ENCODE measurements at places on chromosomes 2 and 18.
A peak's percentile ranks its signal among the peaks of the same experiment; 100 is the strongest.

- DNase-seq: no peak
These were observed 34.8 kb downstream of the FAM171B start for GRCh38 chr2:186728631-186729030.

DNA sequence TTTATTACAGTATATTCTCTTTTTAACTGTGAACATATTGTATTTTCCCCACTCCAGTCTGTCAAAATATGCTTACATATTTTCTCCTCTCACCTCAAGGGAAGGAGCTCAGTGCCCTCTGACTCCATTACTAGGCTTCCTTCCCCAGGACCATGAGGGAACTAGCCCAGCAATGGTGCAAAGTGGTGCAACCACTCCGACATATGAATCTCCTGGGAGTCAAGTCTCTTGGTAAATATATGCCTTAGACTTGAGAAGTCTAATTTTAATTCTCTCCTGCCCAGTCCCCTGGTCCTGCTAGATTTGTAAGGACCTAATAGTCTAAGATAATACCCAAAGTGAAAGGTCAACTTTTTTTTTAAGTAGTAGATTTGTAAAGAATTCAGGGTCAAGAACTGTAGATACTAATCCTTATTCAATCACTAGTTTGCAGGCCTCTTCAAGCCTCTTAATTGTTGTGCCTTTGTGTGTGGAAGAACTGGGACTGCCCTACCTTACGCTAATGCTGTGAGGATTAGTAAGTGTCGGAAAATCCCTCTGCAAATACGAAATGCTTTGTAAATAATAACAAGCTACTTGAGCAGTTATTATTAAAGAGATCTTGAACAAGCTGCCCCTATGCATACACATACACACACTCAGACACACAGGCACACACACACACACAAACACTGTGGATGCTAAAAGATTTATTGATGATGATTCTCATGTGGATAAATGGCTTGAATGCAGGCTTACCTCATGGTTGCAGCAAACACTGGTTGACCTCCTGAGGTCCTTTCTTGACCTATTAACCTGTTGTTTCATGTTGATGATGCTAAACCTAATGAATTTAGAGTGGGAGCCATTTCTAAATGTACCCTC lies 251.2 kb upstream of the PARD3B start:
- DNase-seq: no peak

DNA sequence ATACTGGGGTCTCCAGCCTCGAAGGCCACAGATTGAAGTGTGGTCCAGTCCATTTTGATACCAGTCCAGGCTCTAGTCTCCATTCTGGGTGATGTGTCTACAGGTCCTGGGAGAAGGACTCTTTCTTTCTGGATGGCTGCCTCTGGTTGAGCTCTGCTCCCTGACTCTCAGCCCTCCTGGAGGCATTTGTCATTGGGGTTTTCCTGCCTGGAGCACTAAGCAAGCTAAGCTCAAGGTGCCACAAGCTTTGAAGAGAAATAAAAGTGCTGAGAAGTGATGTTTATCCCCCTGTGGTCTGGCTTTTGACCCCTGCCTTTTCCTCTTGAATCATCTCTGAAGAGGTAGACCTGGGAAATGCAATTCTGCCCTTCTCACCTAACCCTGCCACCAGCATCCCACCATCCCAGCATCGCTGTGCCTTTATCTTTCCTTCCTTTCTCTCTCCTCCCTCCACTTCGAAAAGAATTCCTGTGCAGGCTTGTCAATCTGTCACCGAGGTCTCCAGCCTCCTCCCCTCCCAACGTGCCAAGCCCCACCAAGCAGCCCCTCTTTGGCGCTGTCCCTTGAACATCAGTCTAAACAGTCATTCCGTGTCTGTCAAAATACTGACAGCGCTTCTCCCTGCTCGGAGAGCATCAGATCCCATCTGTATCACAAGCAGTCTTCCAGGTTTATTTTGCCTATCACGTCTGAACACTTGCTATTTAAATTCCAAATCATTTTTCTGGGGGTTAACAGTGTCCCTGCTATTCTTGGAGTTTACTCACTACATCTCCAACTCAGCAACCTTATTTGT lies 334.6 kb upstream of the SLC14A2 start:
- DNase-seq: no peak

GRCh38 chr18:79524181-79525078 lies 128.7 kb downstream of the NFATC1 start:
- no peak for DNase-seq

- DNase-seq: no peak
These were observed 6.9 kb downstream of the CENPA start for GRCh38 chr2:26792720-26793119.

DNA sequence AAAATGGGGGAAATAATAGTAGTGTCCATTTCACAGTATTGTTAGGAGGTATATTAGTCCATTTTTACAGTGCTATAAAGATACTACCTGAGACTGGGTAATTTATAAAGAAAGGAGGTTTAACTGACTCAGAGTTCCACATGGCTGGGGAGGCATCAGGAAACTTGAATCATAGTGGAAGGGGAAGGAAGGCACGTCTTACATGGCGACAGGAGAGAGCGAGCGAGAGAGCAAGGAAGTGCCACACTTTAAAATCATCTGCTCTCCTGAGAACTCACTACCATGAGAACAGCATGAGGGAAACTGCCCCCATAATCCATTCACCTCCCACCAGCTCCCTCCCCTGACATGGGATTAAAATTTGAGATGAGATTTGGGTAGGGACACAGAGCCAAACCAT lies 23.4 kb downstream of the MGAT5 start:
- no peak for DNase-seq

GRCh38 chr2:38074764-38075506 lies 1.0 kb downstream of the CYP1B1 start:
- DNase-seq: no peak

DNA sequence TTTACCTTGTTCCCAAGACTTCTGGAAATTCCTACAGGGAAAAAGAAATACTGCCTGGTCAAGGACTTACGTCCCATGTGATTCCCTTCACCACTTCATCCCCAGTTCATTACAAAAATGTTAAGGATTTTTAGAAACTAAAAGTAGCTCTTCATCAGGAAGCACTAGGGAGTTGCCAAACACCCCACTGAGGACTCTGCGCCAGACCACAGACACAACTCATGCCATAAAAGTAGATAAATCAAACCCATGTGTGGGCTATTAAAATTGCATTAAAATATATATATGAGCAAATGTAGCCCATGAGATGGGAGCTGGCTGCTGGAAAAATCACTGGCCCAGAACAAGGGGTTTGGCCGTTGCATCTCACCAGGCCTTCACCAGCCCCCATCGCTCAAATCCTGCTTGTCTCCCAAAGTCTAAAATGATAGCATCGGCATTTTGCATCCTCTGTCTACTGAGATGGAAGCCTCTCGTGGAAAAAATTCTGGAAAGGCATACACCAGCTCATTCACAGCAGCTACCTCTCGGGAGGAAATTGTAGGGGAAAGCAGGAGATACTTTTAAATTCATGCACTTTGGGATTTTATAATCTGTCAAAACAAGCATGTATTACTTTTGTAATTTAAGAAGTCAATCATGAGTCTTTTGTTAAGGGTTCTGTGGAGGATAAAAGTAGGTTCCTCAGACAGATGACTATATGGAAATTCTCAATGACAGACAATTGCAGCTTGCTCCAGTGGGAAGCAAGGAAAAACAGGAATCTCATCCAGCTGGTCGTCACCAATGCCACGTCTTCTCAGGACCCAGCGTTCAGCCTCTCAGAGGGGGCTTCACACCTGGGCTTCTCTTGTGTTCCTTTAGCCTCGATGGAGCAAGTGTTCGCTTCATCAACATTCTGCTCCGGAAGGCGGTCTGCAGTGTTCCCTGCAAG lies 113.9 kb downstream of the MREG start:
- no peak for DNase-seq

DNA sequence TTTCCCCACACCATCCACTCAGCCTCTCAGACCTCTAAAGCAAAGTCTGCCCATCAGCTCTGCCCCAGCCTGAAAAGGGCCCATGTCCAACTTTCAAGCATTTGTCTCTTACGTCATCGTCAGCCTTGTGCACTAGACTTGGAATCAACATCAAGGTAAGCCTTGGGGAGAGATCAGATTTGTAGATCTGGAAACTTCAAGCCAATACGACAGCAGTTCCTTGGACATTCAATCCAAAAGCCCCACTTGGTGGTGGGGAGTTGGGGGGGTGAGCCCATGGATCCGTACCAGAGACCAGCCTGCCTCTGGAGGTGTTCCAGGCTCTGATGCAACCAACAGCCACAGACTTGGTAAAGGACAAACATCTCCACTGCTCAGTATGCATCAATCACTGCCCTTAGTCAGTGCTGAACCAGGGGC lies 206.8 kb upstream of the MEIS1 start:
- DNase-seq: no peak

DNA sequence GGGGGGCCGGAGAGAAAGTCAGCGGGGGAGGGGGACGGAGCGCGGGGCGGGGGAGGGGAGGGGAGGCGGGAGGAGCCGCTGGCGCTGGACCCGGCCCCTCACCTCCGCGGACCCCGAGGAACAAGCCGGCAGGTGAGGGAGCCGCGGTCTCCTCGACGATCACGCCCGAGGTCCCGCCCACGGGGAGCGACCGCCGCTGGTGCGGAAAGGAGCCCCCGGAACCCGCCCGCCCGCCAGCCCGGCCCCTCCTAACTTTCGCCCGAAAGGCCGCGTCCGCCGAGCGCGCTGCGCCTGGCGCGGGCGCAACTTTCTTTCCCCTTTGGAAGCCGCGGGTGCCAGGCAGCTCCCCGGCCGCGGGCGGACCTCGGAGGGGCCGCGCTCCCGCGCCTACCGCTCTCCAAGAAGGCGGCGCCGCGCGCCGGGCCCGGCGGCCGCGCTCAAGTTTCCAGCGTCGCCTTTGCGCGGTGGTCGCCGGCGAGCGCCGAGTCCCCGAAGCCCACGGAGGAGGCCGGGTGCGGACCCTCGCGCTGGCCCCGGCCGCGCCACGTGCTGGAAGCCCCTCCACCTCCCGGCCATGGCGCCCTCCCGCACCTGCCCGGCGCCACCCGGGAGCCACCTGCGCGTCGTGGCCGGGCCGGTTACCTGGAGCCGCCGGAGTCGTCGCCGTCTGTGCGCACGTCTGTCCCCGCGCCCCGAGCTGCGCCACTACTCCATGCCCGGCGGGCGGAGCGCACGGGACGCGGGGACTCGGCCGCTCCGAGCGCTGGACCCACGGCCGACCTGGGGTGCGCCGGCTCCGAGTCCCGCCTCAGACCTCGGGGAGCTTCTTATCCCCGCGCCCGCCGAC lies at the start of gene ALKAL2:
Gene ALKAL2 (minus strand): TSS at position 181 of the 847 bp plus-strand sequence. CDS start 256 bp downstream, outside the sequence.
- DNase-seq: no peak

DNA sequence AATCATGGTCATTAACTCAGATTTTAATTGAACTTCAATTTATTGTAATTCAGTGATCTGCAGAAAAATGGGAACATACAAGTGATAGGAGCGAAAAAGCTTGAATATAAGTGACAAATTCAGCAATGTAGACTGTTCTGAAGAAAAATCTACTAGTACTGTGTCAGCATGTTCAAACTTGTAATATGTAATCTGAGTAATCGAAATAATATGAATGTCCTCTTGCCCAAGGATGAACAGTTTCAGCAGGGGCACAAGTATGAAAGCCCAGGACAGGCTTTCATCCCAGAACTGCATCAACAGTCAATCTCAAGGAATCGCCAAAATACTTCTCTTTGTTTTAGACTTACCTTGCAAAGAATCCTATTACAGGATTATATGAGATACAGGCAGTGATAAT lies 1110.5 kb downstream of the LRP1B start:
- DNase-seq: no peak

- no peak for DNase-seq
These were observed 1073.1 kb upstream of the FANCL start for GRCh38 chr2:59314031-59314766.

DNA sequence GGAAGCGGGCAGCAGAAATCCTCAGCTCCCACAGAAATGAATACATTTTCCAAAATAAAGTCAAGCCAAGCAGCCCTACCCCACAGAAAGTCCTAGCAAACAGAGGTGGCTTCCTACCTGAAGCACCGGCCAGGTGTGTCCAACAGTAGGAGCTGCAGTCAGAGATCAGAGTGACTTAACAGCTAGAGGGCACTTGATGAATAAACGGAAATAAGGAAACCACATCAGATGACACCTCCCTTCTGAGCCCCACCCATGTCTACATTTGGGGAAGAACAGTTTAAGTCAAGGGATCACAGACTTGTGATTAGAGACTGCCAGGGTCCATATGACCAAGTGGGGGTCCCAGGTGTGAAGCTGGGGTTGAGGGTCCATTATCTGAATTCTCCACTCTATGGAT lies at the start of gene CXCR1:
Gene CXCR1 (minus strand): TSS at position 172 of the 400 bp plus-strand sequence. CDS start 1,751 bp downstream, outside the sequence.
- peak; percentile 15 for DNase-seq

DNA sequence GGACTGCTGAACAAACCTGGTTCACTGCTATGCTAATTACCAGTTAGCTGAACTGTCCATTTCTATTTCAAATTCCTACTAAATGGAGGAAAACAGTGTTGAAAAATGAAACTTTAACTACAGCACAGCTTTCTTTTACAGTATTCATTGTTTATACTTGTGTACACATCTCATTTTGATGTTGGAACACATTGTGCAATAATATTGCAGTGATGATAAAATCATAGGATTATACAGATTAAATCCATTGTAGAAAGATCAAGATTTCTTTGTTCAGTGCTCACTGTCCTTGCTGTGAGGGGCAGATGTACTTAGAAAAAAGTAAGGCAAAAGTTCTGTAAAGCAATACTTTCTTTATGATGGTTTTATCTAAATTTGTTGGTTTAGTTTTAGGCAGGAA lies 1055.1 kb downstream of the LRP1B start:
- no peak for DNase-seq

GRCh38 chr2:86249176-86249575 lies 49.9 kb downstream of the MRPL35 start:
- DNase-seq: no peak

- no peak for DNase-seq
These were observed 60.1 kb downstream of the SPIRE1 start for GRCh38 chr18:12597760-12598159.

DNA sequence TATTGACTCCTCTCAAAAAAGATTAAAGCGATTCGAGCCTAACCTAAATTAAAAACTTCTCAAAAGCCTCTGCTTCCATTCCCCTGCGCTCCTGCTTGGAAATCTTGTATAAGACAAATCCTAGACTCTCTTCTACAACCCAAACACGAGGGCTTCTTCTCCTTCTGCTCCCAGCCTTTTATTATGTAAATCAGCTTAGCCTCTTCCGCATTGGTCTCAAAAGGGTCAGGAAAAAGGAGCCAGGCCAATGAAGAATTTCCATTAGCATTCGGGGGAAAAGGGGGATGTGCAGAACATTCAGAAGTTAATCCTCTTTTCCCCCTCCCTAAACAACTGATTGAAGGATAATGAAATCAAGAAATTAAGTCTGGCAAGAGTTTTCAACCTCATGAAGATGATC lies 107.9 kb downstream of the FAM124B start:
- no peak for DNase-seq

DNA sequence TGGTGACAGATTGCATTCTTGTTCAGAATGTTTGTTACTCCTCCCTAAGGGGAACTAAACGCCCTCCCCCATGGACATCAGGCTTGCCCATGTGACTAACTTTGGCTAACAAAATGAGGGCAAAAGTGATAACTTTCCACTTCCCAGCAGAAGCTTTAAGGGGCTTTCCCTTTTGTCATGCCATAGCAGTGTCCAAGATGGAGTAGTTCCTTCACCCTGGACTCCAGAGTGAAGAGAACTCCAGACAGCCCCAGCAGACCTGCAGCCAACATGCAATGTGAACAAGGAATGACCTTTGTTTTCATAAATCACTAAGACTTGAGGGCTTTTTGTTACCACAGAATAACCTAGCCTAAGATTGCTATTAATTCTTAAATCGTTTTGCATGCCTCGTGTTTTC lies 163.5 kb downstream of the ZEB2 start:
- DNase-seq: no peak

- no peak for DNase-seq
These were observed 118.8 kb upstream of the RBMS1 start for GRCh38 chr2:160612266-160612856.

Measured in activated CD4-positive, CD25-positive, alpha-beta regulatory T cell treated with anti-CD3 and anti-CD28 coated beads, Interleukin-2, amount 50 U/mL, for 16 hours (primary cell).